Esophagus squamous epithelium (tissue), 5 donors: ENCODE measurements at places on chromosomes 1 and 21.

DNA sequence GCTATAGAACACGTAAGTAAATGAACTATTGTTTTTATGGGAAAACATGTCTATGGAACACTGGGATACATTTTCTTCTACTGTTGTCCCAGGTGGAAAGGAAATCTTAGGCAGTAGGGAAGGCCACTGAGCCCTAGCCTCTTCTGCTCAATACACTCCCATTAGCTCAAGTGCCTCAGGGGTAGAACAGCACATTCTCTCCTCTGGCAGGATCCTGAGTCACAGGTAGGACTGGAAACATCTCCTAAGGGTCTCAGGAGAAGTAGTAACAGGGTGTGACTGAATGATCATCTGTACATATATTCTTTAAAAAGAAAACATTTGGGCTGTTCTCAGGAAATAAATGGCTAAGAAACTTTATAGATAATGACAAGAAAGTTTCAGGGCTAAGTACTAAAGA lies 175.6 kb upstream of the ESRRG start:
- DNase-seq = no peak

DNA sequence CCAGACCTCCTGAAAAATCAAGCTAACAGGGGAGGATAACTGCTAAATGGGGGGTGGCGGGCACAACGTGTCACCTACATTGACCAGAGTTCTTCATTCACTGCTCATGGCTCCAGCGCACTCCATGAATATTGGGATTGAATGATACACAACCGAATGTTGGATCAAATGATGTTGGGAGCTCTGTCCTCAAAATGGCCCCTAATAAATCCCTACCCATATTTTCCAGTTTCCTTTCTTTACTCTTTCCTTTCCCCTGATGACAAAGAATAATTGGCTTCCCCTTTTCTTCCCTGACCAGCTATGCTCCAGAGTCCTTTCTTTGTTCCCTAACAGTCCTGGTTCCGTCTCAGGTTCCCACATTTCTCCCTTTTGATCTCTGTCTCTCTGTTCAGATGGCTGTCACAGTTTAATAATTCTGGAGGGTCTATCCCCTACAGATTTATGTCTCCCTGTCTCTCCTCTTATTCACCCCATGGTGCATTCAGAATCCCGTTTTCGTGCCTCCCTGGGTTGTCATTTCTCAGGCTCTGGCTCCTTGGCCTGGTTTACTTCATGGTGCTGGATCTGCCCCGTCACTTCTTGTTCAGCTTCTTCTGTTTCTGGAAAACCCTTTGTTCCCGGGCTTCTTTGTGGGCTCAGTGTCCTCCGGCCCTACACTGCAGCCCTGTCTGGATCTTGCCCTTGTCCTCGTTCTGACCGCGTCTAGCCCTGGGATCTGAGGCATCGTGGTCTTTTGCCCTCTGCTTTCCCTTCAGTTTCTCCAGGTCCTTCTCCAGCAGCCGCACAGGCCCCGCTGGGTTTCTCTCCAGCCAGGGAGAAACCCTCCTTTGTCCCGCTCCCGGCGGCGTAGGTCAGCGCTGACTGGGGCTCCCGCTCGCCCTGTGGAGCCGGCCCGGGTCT lies 78.3 kb downstream of the NDUFS5 start:
- no peak for DNase-seq

DNA sequence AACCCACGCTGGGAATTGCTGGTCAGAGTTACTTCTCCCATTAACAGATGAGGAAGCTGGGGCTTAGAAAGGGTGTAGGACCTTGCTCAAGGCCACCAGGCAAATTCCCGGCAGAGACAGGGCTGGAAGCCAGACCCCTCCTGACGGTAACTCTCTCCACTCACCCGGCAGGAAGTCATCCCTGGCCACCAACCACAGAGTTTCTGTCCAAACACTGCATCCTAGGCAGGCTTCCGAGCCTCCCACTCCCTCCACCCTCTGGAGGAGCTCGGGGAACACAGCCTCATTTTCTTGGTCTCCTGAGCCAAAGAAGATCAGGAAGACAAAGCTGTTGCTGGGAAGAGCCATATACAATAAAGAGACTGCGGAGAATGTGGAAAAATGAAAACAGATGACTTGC lies 25.0 kb upstream of the ZNF436 start:
- DNase-seq = no peak

DNA sequence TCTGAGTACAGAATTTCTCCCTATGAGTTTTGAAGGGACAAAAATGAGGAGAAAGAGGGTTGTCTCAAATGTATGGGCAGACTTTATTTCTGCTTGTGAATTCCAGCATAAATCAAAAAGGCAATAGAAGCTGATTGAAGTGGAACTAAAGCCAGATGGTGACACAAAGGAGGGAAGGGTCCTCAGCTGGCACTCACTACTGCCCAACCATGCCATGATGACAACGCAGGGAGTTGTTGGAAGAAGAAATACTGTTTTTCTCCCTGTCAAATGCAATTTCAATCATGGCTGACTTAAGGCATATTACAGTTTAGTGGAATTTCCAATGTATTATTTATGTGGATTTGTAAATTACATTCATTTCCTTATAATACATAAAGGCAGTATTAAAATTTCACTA lies 805.8 kb downstream of the ADGRL2 start:
- no peak for DNase-seq

- DNase-seq = no peak
Measured at GRCh38 chr1:28241638-28242241, 5.8 kb downstream of the ATP5IF1 start.

DNA sequence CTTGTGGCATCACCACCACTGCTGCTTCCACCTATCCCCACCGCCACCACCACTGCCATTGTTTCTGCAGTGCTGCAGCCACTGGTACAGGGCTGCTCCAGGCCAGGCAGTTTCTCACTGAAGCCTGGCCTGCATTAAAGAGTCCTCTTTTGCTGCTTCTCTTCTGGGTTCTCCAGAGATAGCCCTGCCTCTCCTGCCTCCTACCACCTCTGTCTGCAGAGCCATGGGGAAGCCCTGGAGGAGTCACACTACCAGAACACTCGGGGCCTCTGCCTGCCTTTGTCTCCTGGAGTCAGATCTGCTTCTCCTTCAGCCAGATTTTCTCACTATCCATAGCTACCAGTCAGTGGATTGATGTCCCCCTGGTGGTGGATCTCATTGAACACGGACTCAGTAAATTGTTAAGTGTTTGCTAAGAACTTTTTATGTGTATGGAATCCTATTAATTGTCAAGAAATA lies 37.7 kb upstream of the DDAH1 start:
- no peak for DNase-seq

GRCh38 chr1:201353186-201353940 lies 24.1 kb downstream of the TNNT2 start:
- no peak for DNase-seq

GRCh38 chr1:41790351-41790750 lies 128.4 kb downstream of the HIVEP3 start:
- DNase-seq = no peak

GRCh38 chr1:234960722-234961455 lies 167.7 kb downstream of the TOMM20 start:
- no peak for DNase-seq

- DNase-seq = no peak
Measured at GRCh38 chr1:233327651-233328141, at the start of gene MAP3K21. Gene MAP3K21, plus strand, starts transcription at chr1:233327724. Its CDS starts 305 bp downstream, at chr1:233328029.
